ENCODE measurements at places on chromosomes 5 and 9.

- DNase-seq, result no peak
Observed at GRCh38 chr9:129323999-129324553, 146.0 kb upstream of the IER5L start.

GRCh38 chr9:23160491-23160890, 665.5 kb downstream of the ELAVL2 start:
- no peak for DNase-seq

- DNase-seq, result no peak
Observed at GRCh38 chr5:32190095-32190494, 16.0 kb upstream of the GOLPH3 start.

GRCh38 chr5:50768634-50769033, 102.2 kb downstream of the PARP8 start:
- DNase-seq, result no peak

DNA sequence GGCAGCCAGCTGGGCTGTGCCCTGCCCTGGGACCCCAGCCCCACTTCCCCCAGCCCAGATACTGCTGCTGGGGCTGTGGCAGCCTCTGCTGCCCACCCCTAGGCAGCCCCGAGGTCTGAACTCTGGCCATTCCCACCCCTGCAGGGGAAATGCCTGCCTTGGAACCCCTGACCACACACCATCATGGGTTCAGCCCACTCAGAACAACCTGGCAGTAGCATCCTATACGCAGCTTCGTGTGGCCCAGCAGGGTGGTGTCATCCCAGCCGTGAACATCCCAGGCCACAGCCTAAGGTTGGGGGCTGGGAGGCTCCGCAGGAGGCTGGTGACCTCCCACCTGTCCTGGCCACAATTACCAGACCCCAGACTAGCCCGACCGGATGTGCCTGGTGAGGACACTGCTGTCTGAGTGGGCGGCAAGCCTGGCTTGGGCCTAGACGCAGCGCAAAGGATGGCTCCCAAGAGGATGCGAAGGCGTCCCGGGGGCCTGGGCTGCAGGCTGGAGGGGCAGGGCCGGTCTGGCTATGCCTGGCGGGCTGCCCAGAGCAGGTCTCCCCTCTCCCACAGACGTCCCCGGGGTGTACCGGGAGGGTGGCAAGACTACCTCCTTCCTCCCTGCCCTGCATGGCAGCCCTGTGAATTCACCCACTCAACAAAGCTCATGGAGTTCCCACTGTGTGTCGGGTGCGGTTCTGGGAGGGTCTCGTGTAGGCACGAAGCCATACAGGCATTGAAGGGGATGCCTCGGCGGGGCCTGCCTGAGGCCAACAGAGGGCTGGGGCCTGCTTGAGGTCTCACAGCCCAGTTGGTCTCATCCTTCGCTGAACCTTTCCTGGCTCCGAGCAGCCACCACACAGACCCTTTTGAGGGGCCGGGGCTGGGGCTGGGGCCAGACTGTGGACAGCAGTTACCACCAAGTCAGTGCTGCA, 1.5 kb upstream of the SLC34A3 start:
- no peak for DNase-seq
